ENCODE measurements at places on chromosomes 16 and 17.

DNA sequence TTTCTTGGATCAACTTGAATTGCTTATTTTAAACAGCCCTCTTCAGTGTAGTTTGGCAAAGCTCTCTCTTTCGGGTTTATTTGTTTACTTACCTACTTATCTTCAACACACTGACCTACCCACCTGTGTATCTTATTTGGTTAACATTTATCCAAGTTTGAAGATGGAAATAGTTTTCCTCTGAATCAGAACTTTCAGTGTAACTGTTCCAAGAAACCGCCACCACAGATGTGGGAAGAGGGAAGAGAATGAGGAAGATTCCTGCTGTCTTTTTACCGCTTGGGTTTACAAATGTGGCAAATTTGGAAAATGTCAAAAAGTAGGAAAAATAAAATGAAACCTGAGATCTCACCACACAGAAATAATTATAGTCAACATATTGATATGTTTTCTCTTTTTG lies 115.8 kb downstream of the MSI2 start:
- DNase-seq = no peak

DNA sequence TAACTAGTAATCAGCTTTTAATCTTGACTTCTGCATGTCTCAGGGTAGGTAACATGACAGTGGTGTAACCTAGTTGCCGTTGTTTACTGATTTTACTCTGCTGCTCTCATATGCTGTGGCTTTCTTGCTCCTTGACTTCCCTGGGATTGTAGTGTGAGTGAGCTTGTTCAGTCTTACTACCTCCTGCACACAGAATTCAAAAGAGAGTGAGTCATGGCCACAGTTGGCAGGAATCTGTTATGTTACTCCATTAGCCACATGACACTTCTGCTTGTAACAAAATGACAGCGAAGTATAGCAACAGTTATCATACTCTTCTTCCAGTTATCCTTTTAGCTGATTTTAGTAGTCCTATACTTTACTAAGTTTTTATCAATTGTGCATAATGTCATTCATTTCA lies 18.8 kb downstream of the TNRC6A start:
- no peak for DNase-seq

DNA sequence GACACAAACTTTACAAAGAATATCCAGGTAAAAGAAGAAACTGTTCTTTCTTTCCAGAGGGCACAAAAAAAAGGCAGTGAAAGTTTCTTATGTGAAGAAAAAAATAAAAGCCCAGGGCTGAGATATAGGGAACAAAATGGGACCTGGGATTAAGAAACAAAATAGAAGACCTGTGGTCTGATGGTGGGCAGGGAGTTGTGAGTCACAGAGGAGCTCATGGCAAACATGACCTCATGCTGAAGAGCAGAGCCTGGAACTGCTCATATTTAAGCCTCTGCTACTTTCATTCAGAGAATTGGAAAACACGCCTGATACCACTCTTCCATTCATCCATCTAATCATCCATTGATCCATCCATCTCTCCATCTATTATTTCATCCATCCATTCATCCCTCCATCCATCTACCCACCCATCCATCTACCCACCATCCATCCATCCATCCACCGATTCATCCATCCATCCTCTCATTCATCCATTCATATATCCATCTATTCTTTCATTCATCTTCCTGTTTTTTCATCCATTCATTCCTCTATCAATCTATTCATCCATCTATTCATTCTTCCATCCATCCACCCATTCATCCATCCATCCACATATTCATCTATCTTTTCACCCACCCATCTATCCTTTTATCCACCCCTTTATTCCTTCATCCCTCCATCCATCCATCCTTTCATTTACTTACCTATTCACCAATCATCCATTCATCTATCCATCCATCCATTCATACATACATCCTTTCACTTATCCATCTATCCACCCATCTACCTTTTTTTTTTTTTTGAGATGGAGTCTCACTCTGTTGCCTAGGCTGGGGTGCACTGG lies 30.0 kb downstream of the WFDC1 start:
- DNase-seq = no peak

DNA sequence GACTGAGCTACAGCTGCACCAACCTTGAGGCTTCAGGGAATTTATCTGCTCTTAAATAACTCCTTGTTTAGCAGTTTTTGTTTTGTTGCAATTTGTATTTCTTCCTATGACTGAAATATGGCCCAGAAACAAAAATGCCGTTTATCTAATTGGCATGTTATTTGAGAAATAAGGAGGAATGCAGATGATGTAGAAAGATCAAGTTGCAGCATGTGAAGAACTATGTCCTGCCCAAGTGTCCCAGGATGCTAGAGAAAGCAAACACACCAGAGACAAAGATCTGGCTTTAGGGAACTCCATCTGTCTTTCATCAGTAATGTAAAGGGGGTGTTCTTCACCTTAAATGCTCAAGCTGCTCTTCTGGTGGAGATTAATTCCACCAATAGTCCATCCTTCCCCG lies 29.7 kb downstream of the USP31 start:
- no peak for DNase-seq

DNA sequence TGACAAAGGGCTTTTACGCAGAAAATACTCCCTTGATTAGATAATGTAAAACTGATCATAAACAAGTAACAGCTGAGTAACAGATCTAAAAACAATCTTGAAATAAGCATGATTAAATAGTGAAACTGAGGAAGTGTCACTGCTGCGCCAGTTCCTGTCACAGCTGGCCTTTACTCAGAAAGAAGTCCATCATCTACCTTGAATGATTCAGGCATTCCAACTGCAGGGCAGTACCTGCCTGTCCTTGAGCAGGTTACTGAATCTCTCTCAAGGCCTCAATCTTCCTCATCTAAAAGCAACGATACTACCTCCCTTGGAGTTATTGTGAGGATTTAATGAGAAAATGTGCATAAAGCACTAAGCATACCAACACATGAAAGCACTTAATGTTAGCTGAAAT lies 12.7 kb downstream of the PHLPP2 start:
- DNase-seq = no peak

GRCh38 chr17:58974354-58974753 lies 132.3 kb downstream of the TRIM37 start:
- no peak for DNase-seq

DNA sequence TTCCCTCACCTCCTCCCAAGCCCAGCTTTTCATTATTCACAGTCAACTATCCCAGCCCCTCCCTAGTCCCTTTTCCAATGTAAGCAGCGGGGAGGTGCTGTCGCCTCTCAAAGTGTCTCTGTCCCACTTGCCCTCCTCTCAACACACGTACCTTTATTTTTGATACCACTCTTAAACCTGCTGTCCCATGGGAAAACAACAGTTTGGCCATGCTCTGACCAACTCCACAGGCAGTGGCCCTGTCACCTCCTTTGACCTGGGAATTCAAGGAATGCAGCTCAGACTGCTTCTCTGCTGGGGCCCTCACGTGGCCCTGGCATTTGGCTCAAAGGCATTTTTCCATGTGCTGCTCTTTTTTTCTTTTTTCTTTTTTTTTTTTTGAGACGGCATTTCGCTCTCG lies 4.2 kb downstream of the LYRM9 start:
- DNase-seq = peak; percentile 58

DNA sequence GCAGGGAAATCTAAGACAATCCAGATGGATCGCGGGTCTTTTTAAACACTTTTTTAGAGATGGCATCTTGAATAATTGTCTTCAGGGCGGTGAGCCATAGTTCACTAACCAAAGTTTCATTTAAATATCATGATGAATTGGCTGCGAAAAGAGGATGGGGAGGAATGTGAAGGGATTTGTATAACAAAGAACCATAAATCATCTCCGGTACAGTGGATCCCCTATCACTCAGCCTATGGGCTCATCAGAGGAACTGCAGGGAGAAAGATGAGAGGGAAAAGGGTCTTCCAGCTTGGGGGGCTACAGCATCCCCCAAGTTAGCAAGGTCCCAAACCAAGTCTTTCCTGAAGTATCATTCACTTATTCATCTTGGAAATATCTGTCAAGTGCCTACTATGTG lies 16.7 kb upstream of the DDX52 start:
- no peak for DNase-seq

- no peak for DNase-seq
Observed at GRCh38 chr16:13136901-13137300, 235.5 kb downstream of the SHISA9 start.

DNA sequence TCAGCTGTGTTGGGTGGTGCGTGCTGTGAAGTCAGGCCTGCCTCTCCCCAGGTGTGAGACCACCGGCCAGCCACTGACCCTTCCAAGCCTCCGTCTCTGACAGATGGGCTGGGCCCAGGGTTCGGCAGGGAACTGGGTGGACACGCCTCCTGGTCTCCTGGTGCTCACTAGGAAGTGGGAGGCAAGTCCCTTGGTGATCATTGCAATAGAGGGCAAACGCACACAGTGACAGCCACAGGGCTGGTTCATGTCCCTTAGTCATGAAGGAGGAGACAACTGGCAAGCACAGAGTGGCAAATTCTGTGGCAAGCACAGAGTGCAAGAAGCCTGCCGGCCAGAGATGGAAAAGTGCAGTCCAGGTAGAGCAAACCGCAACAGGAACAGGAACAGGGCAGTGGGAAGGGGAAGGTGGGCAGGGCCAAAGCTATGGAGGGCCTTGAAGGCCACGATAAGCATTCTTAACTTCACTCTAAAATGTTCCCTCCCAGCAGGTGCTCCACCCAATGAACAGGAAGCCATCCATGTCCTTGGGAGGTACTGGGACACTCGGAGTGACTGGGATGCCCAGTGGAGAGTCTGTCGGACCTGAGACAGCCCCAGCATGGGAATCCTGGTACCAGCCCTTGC lies 21.9 kb downstream of the USP7 start:
- DNase-seq = no peak

- DNase-seq = no peak
Observed at GRCh38 chr17:45320931-45321461, 4.2 kb upstream of the MAP3K14 start.

DNA sequence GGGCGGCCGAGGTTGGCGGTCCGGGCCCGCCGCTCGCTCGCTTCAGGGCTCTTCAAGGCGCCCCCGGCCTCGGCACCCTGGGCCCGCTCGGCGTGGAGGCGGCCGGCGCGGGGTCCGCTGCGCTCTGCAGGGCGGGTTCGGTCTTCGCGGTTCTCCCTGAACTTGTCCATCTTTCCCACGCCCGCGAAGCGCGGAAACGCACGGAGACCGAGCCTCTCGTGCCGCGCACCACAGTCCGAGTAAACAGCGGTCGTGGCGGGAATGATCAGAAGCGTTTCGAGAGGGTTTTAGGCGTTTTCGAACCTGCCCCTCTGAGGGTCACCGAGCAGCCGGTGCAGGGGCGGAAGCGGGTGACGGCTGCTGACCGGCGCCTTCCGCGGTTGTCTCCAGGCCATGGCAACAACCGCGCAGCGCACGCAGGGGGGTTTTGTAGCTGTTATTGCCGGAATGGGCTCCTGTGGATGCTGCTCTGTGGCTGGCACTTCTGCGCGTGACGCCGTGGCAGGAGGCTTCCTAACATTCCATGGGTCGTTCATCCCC lies 414 bp downstream of the NARF start:
- DNase-seq = no peak

- DNase-seq = no peak
Observed at GRCh38 chr16:11852092-11852809, 909 bp upstream of the RSL1D1 start.

DNA sequence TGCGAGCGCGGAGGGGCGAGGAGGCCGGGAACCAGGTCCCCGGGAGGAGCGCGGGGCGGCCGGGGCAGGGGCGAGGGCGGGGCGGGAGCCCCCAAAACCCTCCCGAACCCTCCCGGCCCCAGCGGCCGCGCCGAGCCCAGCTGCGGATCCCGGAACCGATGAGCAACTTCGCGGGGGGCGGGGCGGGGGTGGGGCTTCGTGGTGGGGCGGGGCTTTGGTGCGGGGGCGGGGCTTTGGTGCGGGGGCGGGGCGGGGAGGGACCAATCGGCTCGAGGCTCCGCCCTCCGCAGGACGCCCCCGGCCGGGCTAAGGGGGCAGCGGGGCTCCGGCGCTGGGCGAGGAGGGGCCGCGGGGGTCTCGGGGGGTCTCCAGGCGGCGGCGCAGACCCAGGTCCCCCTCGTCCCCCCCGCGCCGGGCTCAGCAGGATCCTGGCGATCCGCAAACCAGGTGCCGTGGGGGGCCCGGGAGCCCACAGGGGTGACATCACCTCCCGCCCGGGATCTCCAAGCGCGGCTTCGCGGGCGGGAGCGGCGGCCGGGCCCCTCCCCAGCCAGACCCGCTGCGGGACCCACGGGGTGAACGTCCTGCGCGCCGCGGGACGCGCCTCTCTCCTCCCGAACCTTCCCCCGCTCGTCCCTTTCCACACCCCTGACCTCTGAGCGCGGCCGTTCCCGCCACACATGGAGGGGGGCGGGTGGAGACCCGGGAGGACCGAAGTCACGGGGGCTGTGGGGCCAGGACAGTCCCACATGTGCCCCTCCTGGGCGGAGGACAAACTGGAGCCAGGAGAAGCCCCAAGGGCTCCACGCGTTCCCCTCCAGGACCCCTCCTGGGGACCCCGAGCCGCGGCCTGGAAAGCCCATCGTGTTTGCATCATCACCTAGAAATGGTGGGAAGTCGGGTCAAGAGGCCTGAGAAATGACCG lies at the start of gene ABR:
Gene ABR, minus strand, starts transcription at position 164 of the 925 bp plus-strand sequence. CDS start 254 bp downstream, outside the sequence.
- no peak for DNase-seq

GRCh38 chr17:44780161-44780560 lies 21.4 kb downstream of the ADAM11 start:
- DNase-seq = no peak

DNA sequence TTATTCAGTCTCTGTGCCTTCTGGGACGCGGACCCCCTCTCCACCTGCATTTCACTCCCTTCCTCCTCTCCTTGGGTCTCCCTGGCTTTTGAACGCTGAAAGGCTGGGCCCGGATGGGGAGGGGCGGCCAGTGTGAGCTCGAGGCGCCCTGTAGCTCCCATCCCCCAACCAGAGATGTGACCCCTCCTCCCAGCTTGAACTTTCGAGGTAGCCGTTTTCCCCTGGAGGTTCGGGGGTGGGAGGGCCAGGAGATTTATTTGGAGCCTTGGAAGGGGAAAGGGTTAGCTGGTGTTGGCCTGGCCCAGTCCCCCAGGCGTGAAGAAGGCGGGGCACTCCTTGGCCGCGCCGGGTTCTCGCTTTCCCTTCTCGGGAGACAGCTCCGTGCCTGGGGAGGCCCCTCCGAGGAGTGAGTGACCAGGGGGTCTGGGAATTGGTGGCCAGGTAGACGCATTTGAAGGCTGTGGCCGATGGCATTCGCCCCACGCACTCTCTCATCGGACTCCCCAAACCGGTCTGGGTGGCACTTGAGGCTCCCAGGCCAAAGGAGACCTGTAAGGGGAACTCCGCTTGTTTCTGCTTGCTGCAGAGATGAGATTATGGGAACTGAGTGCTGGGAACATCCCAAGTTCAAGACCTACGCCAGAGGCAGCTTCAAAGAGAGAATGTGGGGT lies 942 bp downstream of the LDAF1 start:
- no peak for DNase-seq

GRCh38 chr16:88725609-88726407 lies 19.5 kb downstream of the CTU2 start:
- DNase-seq = no peak

Data from iPS DF 6.9 (cell line).